ENCODE measurements at places on chromosomes 4 and X.

- DNase-seq, result no peak
These were observed 19.7 kb downstream of the IRAK1 start for GRCh38 chrX:154000051-154000450.

DNA sequence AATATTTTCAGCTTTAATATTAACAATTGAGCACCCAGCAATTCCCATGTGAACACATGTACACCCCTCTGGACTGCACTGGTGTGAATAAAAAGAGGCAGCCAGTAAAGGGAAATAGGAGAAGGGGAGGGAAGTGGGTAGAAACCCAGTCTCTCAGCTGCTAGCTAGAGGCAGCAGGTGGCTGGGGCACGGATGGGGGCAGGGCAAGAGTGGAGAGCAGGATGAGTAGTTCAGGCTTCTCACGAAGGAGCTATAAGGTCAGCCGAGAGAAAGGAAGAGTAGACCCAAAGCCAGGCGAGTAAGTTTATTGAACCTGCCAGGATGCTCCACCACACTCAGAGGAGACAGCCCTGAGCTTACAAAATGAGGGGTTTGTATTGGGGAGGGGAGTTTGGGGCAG is 184.8 kb upstream of the MTMR8 start:
- DNase-seq, result no peak

- DNase-seq, result peak; percentile 30
These were observed 651 bp downstream of the UCHL1 start for GRCh38 chr4:41257257-41257901.

DNA sequence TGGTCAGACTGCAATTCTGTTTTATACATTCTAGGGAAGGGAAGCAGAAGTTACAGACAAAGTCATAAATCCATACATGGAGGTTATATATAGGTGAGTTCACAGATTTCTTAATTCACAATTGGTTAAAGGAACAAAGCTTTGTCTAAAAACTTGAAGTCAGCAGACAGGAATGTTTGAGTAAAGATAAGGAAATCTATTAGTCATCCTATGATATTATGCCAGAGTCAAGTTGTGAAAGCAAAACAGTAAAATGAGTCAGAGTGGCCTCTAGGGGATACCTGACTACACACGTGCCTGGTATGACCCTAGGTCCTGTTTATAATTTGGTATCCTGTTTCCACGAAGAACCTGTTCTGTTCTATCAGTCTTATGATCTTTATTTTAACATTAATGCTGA is 31.5 kb downstream of the ACTRT1 start:
- no peak for DNase-seq

- DNase-seq, result no peak
These were observed 96.1 kb upstream of the VCX start for GRCh38 chrX:7746856-7747255.

GRCh38 chrX:64975491-64975890 is 759 bp downstream of the ZC4H2 start:
- peak; percentile 25 for DNase-seq

GRCh38 chrX:68901519-68901918 is 72.7 kb downstream of the EFNB1 start:
- no peak for DNase-seq

DNA sequence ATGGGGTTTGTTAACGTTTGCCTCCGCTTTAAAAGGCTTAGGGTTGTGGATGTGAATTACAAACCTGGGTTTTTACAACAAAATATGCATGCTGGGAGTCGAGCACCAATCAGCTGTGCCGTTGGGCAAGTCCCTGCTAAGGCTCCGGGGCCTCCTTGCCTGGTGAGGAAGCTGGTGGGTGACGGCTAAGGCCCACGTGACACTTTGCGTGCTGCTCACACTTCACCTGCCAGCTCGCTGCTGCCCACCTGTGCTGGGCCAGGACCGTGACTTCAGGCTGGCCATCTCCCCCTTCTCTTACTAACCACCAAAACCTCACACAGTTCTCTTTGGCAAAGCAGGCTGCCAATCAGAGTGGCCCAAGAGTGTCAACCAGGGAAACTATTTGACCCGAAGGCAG is 178.3 kb downstream of the AFAP1 start:
- DNase-seq, result no peak

GRCh38 chrX:7204619-7205018 is 56.7 kb upstream of the PUDP start:
- DNase-seq, result no peak

DNA sequence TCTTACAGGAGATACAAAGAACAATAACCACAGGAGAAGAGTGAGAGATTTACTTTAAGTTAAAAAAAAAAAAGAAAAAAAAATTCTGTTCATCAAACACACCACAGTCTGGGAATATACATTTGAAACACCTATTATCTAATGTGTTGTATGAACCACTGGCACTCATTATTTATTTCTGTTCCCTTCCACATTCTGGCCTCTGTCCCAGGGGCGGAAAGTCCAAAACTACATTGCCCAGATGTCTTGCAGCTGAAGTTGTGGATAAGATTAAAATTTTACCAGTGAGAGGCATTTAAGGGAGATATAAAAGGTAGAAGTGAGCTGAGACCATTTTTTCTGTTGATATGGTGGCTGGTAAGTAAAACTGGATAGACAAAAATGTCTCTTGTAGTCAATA is 56.2 kb downstream of the SCLT1 start:
- no peak for DNase-seq

DNA sequence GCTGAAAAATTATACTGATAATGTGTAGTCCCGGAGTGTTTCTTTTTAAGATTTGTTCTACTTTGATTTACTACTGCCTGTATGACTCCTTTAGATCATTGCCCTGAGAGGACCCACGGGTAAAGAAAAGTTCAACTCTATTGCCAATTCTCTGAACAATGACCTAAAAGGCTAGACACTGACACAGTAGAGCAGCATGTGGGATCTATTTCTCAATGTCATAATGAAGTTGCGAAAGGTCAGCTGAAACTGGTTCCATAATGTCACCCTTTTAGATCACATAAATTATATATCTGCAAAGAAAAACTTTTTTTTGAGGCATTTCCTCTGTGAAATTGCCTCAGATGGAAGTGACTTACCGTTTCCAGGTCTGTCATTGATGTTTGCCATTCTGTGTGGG is 67.4 kb downstream of the GLRB start:
- no peak for DNase-seq

GRCh38 chr4:960636-961350 is 12.6 kb downstream of the DGKQ start:
- no peak for DNase-seq

DNA sequence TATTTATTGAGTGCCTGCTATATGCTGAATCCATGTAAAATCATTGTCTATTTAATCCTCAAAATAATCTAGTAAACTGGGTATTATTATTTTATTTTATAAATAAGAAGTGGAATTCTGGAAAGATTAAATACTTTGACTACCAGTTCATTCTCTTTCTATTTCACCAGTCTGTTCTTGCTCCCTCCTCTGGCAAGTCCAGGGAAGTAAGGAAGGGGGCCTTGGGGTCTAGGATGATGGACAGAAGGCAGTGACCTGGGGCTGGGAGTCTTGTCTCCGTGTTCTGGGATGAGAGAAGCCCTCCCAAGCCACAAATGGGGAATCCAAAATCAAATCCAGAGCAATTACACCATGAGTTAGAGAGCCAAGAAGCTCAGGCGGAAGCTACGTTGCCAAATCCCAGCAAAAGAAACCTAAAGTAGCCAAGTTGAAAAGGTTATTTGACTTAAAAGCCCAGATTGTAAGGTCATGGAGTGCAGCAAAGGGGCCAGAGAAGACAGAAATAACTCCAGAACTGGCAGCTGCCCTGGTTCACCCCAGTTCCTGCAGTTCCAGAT is 28.3 kb upstream of the PARM1 start:
- no peak for DNase-seq

GRCh38 chr4:30616942-30617646 is 103.1 kb upstream of the PCDH7 start:
- DNase-seq, result no peak

GRCh38 chr4:112516471-112517066 is 589 bp upstream of the NEUROG2 start:
- DNase-seq, result peak; percentile 53

- no peak for DNase-seq
These were observed 63.2 kb upstream of the NOCT start for GRCh38 chr4:138952411-138952810.

- no peak for DNase-seq
These were observed 107.6 kb upstream of the PDLIM3 start for GRCh38 chr4:185642907-185643306.

DNA sequence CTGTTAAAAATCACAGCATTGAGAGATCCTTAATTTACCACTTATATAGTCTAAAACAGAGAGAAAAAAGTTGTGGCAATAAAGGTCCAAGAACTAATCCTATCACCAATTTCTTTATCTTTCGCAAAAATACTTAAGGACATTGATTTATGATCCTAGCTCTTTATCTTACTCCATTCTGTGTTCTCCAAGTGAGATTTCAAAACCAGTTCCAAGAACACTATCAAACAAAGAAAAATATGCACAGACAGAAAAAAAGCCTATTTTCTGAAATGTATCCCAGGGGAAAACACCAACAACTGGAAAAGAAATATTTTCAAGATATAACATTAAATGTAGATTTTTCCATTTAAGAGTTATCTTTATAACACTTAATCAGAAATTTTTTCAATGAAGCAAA is 172.8 kb downstream of the APBB2 start:
- no peak for DNase-seq

DNA sequence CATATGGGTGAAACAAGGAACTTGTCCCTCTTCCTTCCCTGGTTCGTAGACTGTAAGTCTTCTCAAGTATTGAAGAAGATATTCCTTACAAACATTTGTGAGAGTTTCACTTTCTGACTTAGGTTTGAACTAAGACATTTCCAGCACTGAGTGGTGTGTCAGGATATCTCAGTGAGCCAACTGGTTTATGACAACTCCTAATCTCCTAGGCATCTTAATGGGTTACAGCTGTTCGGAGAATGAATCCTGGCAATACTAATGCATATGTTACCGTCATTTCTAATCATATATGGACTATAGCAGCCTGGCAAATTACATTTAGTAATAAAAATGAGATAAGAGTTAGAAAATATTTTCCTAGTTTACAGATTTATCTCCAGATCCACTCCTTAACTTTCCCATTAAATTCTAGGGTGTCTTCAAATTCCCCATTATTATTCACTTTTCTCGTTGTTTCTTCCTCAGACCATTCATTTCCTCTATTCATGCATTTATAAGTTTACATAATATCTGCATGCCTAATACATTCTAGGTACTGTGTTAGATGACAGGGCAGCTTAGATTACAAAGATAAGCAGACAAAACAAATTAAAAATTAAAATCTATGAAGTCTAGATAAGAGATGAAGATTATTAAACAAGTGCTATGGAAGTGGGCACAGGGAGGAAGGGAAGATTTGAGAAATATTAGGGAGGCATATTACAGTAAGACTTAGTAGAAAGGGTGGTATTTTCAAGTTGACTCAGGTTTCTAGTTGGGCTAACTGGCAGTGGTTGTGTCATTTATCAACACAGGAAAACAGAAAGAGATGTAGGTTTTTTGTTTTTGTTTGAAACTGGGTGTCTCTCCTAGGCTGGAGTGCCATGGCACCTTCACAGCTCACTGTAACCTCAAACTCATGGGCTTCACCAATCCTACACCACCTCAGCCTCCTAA is 173.9 kb downstream of the WDFY3 start:
- no peak for DNase-seq

DNA sequence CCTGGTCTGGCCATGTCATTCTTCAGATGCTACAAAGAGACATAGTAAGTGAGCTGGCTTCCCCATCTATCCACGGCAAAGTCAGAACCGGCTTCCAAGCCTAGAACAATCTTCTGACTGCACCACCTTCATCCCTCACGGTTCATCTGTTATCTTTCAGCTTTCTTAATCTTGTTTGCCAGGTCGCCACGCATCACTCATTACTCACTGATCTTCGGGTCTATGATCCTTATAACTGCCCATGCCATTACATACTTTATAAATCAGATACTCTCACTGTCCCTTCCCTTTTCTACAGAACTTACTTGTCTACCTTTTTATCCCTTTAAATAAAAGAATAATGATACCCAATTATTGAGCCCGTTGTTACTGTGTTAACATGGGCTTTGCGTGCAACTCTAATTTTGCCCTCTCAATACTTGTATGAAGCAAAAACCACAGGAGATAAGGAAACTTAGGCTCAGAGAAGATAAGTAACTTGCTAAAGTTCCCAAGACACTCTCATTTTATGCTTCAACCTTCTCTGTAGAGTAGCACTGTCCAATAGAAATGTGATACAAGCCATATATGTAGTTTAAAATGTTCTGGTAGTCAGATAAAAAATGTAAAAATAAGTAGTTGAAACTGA is 171.7 kb downstream of the AMELX start:
- DNase-seq, result no peak

DNA sequence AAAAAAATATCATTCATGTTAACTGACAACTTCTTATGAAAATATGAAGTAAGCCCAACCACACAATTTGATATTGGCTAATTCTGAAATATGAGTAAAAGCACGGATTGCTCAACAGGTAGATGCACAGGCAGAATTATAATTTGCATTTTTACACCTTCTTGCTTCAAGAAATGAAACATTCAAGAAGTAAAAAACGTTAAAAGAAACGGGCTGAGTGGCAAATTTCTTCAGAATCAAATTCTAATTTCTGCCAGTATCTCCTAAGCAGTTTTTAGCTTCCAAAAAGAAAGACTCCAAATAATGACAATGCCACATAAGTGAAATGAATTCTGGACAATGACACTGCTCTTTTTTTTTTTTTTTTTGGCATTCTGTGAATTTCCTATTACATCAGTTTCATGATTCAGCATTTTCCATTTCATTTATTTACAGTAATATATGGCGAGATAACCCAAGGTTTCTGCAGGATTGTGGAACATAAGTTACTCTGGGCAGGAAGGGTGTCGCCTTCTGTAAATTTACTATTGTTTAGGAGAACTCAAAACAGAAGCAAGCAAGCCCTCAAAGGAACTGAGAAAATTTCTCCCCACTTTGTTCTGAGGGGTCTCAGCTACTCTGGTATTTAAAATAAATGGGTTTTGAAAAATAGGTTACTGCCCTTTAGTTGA is 1.4 kb downstream of the SEL1L3 start:
- no peak for DNase-seq

- no peak for DNase-seq
These were observed 168.2 kb downstream of the DCTD start for GRCh38 chr4:182748949-182749348.

DNA sequence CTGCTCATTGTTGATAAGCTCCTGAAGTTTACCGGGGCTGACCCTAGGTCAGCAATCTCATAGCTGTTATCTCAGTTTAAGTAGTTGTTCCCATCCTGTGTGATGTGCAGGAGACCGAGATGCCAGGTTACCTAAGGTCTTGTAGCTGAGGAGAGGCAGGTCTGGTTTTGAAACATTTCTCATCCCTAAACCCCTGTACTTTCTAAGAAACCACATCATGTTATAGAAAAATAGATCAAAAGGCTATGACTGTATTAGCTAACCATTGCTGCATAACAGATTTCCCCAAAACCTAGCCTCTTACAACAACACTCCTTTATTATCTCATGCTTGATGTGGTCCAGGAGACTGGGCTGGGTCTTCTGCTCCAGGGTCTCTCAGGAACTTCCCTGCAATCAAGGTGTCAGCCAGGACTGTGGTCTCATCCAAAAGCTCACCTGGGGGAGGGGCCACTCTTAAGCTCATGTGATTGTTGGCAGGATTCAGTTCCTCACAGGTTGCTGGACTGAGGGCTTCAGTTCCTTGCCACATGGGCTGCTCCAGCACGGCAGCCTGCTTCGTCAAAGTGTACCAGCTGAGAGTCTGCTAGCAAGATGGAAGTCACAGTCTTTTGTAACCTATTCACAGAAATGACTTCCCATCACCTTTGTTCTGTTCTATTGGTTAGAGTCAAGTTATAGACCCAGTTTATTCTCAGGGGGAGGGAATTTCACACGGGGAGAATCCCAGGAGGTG is 60.9 kb upstream of the CLCN4 start:
- no peak for DNase-seq
